ENCODE measurements at places on chromosomes 5 and 9.

- DNase-seq = no peak
These were observed 20.3 kb downstream of the GLT6D1 start for GRCh38 chr9:135618866-135619598.

DNA sequence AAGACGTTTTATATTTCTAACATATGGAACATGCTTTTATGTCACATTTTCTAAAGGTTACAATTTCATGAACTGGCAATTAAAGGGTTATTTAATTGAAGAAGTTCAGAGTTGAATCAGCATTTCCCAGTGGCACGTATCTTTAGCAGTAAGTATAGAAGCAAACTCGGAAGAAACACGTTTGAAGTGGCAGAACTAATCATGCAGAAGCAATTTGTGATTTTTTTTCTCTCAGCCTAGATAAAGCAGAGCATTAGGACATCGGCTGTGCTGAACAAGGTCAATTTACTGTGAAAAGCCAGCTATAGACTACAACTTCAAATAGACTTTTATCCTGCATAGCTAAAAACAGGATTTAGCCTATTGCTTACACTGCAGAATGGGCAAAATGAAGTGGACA, 104.7 kb downstream of the ISL1 start:
- DNase-seq = no peak

- peak; percentile 5 for DNase-seq
These were observed 112.7 kb downstream of the NTRK2 start for GRCh38 chr9:84781931-84782866.

DNA sequence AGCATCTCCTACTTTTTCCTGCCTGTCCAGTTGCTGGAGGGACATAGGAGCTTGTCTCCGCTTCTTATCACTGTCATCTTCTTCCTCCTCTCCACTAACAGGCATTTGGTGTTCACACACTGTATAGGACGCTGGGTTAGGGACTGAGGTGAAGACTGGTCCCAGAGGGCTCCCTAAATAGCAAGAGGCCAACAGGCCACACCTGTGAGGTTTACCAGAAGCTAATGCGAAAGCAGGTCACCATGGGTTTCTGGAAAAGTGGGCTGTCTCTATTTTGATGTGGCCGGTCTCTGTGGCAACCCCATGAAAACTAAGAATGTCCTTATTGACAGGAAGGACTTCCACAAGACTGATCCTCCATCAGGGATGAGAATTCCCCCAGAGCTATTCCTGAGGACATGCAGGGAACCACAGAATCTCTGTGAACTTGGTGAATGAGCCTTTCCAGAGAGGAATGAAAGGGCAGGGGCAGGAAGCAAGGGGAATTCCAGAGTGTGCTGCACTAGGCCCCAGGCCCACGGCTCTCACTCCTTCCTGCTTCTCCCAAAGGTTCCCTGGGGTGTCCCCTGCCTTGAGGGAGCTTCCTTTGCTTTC, 61.7 kb downstream of the DAP start:
- DNase-seq = no peak

- peak; percentile 51 for DNase-seq
These were observed 578 bp upstream of the PSAT1 start for GRCh38 chr9:78296201-78296892.

GRCh38 chr5:161391724-161392123, 154.8 kb downstream of the GABRB2 start:
- DNase-seq = no peak

- no peak for DNase-seq
These were observed 46.3 kb downstream of the BICD2 start for GRCh38 chr9:92718086-92719001.

DNA sequence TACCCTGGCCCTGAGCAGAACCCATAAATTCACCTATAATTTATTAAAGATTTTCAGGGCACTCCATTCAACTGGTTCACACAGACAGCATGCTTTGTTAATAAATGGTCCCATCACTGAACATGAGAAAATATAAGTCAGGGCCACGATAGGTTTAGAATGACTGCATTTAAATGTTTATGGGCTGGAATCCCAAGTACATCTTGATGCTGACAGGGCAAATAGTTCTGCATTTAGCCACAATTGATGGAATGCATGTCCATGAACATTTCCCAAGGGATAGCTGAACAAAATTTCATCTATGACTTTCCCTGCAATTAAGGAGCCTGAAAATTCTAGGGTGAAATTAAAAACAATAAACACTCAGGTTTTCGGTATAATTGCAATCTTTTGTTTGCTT, 124.5 kb downstream of the CAAP1 start:
- no peak for DNase-seq

GRCh38 chr5:133229931-133230664, 178.3 kb downstream of the HSPA4 start:
- no peak for DNase-seq

DNA sequence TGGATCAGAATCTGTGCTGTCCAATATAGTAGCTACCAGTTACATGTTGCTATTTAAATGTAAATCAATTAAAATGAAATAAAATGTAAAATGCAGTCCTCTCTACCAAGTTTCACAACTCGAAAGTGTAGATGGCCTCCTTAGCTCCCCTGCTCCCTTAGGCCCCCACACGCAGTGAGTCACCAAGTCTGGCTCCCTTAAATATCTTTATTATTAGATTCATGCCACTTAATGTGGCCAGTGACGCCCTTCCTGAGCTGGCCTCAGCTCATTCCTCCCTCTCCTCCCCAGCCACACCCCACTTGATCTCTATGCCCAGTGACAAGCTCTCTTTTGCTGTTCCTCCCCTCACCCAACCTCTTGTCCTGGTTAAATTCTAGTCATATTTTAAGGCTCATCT, 88.4 kb upstream of the DNAH5 start:
- DNase-seq = no peak

DNA sequence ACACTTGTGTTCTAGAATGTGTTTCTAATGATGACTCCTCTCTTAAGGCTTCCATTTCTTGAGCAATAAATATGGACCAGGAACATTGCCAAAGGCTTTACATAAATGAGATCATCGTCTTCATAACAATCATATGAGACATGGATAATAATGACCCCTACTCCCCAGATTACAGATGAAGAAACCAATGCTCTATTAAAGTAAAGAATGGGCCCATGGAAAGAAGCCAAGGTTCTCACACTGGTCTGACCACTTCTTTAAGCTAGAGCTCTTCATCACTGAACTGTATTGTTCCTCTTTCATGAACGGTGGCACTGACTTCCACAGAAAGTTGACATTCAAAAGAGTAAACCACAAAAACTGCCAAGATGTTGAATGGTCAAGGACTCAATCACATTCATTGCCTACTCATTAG, 65.3 kb downstream of the MARCHF3 start:
- no peak for DNase-seq

DNA sequence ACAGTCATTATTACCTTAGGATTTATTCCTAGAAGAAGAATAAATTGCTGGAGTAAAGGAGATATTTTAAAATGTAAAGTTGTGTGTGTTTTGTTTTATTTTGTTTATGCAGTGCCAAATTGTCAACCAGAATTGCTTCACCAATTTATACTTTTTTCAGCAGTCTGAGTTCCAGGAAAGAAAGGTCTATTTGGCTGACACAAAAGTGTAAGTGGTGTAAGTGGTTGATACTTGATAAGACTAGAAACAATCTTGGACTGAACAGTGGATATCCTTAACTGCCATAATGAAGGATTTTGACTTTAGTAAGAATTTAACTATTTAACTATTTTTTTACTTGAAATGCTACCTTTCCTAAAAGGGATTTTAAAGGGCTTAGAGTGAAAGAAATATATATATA, 37.7 kb downstream of the TYRP1 start:
- no peak for DNase-seq

DNA sequence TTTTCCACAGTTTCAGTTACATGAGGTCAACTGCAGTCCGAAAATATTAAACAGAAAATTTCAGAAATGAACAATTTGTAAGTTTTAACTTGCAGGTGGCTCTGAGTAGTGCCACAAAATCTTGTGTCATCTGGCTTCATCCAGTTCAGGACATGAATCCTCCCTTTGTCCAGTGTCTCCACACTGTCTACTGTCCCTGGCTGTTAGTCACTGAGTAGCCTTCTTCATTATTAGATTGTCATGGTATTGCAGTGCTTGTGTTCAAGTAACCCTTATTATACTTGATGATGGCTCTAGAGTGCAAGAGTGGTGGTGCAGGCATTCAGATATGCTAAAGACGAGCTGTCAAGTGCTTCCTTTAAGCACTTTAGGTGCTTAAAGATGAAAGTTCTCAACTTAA, 65.3 kb downstream of the CFAP95 start:
- no peak for DNase-seq

GRCh38 chr5:14397717-14398116, 183.9 kb upstream of the OTULINL start:
- DNase-seq = no peak

DNA sequence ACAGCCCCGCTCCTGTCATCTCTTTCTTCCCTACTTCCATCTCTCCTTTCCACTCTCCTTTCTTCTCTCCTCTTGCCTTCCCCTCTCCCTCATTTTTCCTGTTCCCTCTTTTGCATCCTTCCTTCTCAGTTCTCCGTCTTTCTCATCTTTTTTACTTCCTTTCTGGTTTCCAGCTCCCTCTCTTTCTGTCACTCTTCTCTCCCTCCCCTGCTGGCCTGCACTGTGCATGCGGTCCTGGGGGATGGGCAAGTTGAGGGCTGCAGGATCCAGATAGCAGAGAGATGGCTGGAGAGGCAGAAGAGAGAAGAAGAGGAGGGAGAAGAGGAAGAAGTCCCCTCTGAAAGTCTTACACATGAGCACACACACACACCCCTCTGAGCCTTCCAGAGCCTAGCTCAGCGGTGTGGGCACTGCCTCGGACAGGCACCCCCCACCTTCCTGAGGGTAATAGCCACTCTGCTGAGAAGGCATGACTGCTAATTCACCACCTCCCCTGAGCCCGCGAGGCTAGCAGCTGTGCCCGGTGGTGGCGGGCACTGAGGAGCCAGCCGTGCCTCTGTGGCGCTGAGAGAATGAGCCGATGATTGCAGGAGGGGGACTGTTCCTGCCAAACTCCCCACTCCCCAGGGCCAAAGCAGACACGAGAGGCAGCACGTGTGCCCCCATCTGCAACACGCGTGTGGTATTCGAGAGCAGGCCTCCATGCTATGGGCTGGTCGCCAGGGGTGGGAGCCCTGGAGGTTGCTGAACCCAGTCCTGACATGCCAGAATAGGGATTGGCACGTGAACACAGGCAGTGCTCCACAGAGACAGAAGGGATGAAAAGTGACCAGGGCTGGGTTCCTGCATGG, 3.7 kb upstream of the CAMK2A start:
- peak; percentile 16 for DNase-seq

GRCh38 chr5:132065951-132066701, 5.7 kb downstream of the IL3 start:
- no peak for DNase-seq

DNA sequence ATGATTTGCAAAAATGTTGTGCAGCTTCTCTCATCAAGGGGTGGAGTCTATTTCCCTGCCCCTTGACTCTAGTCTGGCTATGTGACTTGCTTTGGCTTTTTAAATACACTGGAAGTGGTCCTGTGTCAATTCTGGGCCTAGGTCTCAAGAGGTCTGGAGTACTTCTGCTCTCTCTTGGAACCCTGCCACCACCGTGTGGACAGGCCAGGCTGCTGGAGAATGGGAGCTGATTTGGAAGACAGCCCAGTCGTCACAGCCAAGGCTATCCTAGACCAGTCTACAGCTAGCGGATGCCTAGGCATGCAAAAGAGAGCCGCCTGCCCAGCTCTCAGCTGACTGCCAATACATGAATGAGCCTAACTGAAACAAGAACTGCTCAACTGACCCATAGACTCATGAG, 56.7 kb upstream of the CLINT1 start:
- DNase-seq = no peak

DNA sequence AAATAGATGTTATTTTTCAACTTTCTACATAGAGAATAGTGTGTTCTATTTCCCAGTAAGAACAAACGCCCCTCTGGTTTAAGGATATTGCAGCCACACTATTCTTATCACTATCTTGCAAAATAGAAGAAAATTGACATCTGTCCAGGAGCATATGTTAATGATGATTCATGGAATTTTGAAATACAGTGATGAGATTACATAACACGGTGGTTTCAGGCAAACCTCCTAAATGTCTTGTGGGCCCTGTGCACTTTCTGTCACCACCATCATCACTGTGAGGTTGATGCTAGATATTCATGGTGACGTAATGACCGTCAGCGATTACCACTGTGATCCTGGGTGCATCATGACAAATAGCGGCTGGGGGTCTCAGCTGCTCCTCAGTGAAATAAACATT, 48.1 kb downstream of the CFAP90 start:
- DNase-seq = peak; percentile 34

GRCh38 chr9:135606885-135607259, 32.5 kb downstream of the GLT6D1 start:
- DNase-seq = no peak

GRCh38 chr9:76876098-76876497, 29.8 kb downstream of the PRUNE2 start:
- DNase-seq = no peak

GRCh38 chr5:74141053-74141452, 499.5 kb downstream of the ENC1 start:
- DNase-seq = no peak

- no peak for DNase-seq
These were observed at the start of gene SARDH for GRCh38 chr9:133737774-133738639. SARDH (minus strand) TSS chr9:133738352; CDS start chr9:133734173, 4,179 bp downstream.

- no peak for DNase-seq
These were observed 2.6 kb downstream of the VLDLR start for GRCh38 chr9:2624051-2624682.

- no peak for DNase-seq
These were observed 3.4 kb downstream of the PLK2 start for GRCh38 chr5:58456486-58456885.

DNA sequence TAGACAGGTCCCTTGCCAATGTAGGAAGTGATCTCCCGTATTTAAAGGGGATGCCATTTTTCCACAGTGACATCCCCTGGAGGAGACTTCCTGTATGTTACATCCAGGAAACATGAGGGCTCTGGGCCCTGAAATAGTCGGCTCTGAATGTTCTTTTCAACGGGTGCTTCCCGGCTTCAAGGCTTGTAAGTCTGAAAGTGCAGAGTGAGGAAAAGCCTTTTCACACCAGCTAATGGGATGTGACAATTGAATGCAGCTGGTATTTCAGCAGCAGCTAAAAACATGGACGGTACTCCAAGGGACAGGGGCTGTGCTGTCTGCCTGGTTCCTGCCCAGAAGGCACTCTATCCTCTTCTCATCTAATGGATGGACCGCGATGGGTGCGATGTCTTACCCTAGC, 1.4 kb downstream of the IL9 start:
- no peak for DNase-seq

DNA sequence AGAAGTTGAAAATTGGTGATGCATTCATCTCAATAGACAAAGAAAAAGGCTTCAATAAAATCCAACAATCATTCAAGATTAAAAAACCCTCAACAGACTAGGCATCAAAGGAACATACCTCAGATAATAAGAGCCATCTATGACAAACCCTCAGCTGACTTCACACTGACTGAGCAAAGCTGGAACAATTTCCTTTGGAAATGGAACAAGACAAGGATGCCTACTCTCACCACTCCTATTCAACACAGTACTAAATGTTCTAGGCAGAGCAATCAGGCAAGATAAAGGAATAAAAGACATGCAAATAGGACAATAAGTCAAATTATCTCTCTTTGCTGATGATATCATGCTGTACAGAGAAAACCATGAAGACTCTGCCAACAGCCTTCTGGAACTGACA, 1188.1 kb downstream of the DTWD2 start:
- DNase-seq = peak; percentile 1

Data from erythroblast (primary cell).